Stimulated activated CD8-positive, alpha-beta memory T cell treated with anti-CD3 and anti-CD28 coated beads, Interleukin-15, amount 100 ng/mL, for 48 hours (primary cell): ENCODE measurements at places on chromosomes 3 and 15.

GRCh38 chr3:108412121-108412750 is 98.2 kb downstream of the MYH15 start:
- DNase-seq: no peak

GRCh38 chr15:59237924-59238331 is 31.3 kb downstream of the LDHAL6B start:
- DNase-seq: no peak

GRCh38 chr3:181773921-181774320 is 62.2 kb downstream of the SOX2 start:
- DNase-seq: no peak

DNA sequence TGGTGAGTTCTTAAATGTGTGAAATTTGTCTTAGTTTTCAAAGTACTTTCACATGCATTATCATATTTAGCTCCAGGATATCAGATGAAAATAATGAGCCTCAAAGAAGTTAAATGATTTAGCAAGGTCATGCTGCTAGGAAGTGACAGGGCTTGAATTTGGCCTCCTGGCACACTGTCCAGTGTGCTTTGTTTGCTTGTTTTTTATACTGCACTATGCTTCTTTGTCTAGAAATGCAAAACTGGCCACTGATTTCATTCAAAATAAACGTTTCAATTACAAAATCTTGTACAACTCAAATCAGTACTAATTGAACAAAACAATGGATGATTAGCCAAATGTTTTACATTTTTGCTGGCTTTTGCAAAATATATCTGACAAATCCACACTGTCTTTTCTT is 583.3 kb upstream of the CBLB start:
- DNase-seq: no peak

DNA sequence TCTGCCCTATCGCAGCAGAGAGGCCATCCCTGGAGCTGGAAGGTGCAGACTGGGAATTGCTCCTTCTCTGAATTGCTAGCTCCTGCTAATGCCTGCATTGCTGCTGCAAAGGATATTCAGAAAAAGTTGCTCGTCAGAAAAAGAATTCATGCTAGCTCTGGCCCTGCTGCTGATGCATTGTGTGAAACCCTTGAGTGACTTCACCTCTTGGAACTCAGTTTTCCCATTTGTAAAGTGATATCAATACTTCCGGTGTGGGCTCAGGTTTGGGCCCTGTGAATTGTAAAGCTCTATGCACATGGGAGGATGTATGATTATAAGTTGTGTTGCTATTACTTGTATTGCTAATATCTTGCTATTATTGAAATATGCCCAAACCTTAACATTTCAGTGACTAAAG is 11.4 kb downstream of the SQOR start:
- DNase-seq: no peak

GRCh38 chr3:56813653-56813960 is 11.9 kb upstream of the ARHGEF3 start:
- DNase-seq: no peak

- DNase-seq: no peak
These were observed 171.2 kb upstream of the WNT5A start for GRCh38 chr3:55658270-55658669.

DNA sequence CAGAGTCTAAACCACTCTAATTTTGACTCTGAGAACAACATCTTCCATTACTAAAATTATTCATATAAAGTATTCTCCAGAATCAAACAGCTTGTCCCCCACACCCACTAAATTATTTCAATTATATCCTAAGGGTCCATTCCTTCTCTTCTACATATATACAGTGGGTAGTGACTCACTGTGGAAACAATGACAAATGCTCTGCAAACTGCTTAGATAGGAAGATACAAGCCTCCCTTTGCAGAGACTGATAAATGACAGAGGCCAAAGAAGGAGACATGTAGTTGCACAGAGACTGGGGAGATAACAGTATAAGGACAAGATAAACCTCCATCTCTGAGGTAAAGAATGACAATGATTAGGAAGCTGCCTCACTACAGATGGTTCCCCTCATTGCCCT is 1087.4 kb downstream of the AGBL1 start:
- DNase-seq: no peak

- no peak for DNase-seq
These were observed 3.8 kb upstream of the TMEM44 start for GRCh38 chr3:194637066-194637465.

DNA sequence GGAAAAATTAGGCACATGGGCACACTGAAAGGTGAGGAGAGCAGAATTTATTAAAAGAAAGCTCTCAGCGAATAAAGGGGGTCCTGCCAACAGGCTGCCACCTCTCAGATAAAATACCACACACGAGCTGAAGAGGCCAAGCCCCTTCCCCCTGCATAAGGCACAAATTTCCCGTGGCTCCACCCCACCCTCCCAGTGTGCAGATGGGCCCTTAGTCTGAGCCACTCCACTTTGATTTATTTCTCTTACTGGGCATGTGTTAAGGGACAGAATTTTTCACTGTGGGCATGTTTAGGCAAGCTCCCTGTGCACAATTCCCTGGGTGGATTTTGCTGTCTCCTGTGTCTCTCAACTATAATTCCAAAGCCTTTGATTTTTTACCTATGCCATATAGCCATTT is 409.8 kb downstream of the TBL1XR1 start:
- DNase-seq: no peak

- DNase-seq: no peak
These were observed 249.9 kb downstream of the ROBO1 start for GRCh38 chr3:79517766-79518413.

- DNase-seq: no peak
These were observed 4.0 kb upstream of the KLF15 start for GRCh38 chr3:126361211-126361610.

DNA sequence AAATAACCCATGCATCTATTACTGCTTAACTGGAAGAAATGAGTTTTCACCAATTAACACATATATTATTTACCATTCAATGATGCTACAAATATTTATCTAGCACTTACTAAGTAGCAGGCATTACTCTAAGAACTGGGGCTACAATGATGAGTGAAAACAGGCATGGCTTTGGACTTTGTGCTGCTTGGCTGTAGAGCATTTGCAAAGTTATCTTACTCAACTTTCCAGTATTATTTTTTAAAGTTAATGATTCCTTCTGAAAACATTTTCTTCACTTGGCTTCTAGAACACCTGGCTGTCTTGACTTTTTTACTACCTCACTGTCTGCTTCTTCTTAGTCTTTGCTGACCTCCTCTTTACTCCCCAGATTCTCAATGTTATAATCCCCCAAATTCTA is 1.8 kb downstream of the C3orf33 start:
- DNase-seq: no peak

DNA sequence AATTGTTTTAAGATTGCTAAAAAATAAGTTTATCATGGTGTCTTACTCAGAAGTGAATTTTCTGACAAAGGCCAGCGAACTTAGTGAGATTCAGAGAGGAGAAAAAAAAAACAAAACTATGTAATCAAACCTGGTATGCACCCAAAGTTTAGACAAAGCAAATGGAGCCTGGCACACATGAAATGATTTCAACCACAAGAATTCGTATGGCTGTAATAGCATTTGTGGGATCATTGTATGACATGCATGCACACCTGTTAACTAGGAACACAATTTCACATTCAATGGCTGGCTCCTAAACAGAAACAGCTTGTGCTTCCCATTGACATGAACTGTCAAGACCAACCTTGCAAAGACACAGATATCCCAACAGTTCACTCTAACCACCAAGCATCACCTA is 94.6 kb downstream of the ZIC4 start:
- DNase-seq: no peak

GRCh38 chr3:110528305-110529121 is 543.1 kb upstream of the NECTIN3 start:
- DNase-seq: no peak

DNA sequence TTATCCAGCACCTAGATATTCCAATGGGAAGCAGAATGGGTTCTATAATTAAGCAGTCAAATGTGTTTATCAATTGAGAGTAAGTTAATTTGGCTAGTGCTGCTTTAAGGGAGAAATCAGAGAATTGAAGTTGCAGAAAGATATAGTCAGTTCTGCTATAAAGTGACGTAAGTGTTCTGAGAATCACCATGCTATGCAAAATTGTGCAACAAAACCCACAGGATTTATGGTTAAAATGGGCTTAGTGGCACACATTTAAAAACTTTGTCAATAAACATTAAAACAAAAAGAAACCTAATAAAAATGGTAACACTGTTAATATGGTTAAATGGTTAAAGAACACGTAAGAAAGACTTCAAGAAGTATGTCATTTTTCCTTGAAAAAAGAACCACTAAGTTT is 74.5 kb downstream of the TMEM108 start:
- DNase-seq: no peak

DNA sequence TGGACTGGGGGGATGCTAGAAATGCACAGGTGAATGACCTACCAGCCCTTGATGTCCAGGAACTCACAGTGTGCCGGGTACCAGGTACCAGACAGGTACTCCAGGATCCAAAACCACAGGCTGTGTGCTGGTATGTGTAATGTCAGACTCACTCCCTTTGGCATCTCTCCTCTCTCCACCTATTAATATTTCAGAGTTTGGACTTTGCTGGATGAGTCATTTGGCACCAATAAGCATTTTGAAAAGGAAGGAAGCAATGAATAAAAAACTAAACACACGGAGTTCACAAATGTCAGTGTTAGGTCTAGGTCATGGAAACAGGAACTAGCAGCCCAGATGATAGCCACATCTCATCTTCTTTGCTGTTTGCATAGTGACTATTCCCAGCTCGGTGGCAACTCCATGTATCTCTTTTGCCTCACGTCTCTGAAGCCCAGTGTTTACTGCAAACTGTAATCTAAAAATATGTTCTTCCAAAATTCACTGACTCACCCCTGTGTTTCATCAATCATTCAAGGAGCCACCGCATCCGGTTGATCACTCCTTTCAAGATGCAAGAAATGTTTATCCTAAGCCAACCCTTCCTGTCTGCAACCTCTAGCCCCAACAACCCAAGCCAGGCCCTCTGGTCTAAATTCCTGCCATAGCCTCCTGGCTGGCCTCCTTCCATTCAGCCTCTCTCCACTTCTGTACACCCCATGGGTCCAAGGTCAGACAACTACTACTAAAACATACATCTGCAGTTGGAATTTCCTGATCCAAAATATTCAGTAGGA is 8.4 kb downstream of the ITGB5 start:
- DNase-seq: peak; percentile 3

- no peak for DNase-seq
These were observed 30.5 kb downstream of the CACNA2D2 start for GRCh38 chr3:50472958-50473357.

DNA sequence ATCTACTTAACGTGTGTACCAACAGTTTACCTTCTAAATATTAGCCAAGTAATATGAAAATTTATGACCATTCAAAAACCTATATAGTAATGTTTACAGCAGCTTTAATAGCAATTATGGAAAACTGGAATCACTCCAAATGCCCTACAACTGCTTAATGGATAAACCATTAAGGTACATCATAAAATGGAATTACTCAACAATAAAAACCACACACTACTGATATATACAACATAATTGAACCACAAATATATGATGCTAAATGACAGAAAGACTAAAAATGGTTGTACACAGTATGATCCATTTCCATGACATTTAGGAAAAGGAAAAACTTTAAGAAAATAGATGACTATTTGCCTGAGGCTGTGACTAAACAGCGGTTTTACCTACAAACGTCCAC is 467.1 kb upstream of the EPHA6 start:
- no peak for DNase-seq

DNA sequence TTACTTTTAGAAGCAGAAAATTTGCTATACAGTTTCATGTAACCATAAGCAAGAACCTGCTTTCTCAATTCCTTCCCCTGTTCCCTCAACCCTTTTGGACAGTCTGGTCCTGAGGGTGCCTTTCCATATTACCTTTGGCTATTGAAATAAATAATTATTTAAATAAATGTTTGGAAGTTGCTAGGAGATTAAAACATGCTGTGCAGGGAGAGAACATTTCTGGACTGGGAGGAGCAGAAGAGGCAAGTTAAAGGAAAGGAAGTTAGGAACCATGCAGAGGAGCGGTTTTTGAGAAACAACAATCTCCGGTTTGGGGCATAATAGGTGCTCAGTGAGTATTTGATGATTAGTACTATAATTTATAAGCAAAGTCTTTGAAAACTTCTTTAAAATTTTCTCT is 41.8 kb downstream of the ZNF609 start:
- no peak for DNase-seq

DNA sequence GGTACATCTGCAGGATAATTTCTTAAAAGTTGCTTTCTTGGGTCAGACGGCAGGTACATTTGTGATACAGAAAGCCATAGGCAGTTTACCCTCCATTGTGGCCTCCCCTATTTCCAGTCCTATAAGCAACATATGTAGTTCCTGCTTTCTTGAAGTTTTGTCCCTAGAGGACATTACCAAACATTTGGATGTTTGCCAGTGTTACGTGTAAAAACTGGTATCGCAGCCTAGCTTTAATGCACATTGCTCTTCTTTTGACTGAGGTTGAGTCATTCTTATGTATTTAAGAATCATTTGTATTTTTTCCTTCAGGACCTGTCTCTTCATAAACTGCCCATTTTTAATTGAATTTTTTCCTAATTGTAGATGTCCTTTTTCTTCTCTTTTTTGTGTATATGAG is 114.3 kb downstream of the DIPK2A start:
- no peak for DNase-seq
